ENCODE measurements at places on chromosomes 5 and 9. TPM values are rescaled to one million over a fixed set of nuclear protein-coding genes. Genes with fewer than 3 reads are reported as not detected.

DNA sequence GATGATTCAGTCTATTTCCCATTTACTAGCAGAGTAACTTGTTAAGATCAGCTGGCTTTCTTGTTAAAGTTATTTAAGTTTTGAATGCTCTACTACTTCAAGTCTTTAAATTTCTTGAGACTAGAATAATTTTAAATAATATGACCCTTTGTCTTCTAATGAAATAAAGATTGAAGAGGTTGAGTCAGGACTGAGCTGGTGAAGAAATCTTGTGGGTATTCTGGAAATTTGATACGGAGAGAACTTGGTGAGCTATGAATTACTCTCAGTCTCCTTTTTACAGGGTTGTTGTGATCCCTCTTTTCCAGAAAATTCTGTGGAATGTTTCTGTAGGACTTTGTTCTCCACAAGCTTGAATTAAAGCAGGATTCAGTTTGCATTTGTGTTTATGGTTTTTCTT is 29.3 kb downstream of the RNF20 start:
- no peak for ATAC-seq

PCDHGC5 gene
- 2.1 TPM for total RNA-seq

GRCh38 chr5:1789834-1790471 is 9.7 kb downstream of the MRPL36 start:
- peak; percentile 82 for ATAC-seq

SPATA31D4 gene
- 0.58 TPM for total RNA-seq

GABRA6 gene
- 1.1 TPM for total RNA-seq

All from motor neuron (in vitro differentiated cells).